ENCODE measurements at places on chromosomes 4 and X.

GRCh38 chr4:100461807-100462605 lies 55.8 kb downstream of the EMCN start:
- no peak for DNase-seq

GRCh38 chr4:124804584-124804983 lies 92.1 kb upstream of the ANKRD50 start:
- DNase-seq = no peak

DNA sequence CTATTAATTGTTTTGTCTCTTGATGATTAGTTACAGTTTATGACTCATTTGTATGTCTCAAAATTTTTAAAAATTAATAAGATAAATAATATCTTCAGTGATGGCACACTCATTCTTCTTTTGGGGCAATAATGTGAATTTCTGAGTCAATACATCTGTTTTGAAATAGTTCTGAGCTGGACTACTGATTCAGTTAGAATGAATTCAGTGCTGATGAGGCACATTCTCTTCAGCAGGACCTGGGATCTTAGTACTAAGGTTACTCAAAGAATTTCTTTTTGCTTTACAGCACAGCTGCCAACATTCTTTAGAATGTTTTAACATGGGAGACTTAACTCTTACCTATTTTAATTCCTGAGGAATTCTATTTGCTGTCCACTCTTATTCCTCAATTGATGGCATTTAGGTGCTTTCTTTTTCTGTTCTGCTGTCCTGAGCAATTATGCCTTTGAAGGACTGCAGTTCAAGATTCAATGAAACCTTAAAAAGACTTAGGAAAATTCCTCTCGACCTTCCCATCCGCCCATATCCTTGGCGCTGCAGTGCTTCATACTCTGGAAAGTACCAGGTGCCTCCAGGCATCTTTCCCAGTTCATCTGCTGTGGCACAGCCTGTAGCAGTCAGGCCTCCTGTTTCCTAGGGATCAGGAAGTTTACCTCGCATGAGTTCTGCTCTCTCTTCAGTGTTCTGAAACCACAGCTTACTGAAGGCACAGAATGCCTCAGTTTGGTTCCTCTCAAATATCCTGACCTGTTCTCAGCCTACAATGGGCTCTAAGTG lies 213.7 kb downstream of the FSTL5 start:
- no peak for DNase-seq

DNA sequence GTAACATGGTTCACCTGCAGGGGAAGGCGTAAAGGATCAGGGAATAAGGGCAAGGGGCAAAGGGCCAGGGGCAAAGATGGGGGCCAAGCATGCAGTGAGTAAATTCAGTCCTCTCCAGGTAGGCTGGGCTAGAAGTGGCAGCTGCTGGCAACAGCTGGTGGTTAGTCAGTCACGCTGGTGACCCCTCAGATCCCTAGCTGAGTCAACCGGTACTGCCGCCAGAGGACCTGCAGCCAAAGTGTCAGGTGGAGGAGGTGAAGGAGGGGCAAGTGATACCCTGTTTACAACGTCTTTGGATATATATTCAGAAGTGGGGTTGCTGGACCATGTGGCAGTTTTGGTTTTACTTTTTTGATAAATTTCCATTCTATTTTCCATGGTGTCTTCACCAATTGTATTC lies 24.6 kb upstream of the NAP1L2 start:
- no peak for DNase-seq

GRCh38 chr4:1488357-1488756 lies 82.1 kb upstream of the NKX1-1 start:
- DNase-seq = no peak

DNA sequence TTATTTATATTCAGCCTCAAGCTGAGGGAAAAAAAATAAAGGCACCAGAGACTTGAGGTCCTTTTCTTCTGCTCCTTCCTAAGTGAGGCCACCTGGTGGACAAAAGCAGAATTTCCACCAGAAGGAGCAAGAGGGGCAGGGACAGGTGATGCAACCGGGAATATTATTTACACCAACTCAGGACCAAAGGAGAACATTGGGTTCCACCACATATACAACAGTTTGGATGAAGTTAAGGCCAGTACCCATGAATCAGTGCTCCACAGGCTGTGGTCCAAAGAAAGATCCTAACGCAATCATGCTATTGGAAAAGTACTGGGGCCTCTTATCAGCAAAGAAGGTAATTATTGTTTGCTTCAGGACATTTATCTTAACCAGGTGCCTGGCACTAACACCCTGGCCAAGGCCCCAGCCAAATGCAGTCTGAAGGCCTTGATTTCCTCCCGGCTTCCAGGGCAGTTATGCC lies 57.4 kb downstream of the TSC22D3 start:
- DNase-seq = peak; percentile 70

DNA sequence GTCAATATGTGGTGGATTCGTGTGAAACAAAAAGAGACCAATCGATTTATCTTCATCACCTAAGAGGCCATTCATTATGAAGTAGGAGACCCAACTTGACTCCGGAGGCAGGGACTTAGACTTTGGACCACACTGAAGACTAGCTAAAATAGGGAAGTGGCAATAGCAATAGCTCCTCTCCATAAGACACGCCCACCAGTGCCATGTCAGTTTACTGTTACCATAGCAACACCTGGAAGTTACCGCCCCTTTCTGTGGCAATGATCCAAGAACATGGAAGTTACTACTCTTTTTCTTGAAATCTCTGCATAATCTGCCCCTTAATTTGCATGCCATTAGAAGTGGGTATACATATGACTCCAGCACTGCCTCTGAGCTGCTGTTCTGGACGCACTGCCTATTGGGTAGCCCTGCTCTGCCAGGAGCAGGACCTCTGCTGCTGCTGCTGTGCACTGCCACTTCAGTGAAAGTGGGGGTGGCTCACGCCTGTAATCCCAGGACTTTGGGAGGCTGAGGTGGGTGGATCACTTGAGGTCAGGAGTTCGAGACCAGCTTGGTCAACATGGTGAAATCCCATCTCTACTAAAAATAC lies 163.2 kb downstream of the PRKX start:
- DNase-seq = no peak

DNA sequence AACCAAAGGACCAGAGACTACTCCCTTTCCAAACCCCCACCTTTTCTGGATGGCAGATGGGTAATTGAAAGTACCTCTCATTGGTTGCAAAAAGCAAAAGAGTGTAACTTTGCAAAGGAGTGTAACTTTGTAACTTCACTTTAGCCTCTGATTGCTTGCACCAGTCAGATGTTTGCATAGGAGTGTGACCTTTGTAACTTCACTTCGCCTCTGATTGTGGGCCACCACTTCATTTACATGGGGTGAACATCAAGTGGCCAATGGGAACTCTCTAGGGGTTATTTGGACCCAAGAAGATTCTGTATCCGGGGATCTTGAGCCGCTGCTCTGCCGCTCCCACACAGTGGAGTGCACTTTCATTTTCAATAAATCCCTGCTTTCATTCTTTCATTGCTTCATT lies 9.9 kb upstream of the SLC25A43 start:
- DNase-seq = no peak

DNA sequence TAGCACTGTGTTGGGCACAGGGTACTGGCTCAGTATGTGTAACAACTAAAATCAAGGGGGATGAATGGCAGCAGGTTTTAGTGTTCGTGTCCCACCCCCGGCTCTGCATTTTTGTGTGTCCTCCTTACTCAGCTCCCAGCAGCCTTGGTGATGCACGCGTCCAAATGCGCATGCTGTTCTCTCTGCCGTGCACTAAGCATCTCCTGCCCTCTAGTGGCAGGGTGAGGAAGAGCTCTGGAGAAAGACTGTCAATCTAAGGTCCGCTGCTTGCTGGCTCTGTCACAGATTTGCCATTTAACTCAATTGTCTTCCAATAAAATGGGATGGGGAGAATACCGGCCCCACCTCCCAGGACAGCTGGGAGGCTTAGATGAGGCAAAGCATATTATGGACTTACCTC lies 61.4 kb downstream of the WFS1 start:
- DNase-seq = peak; percentile 28

- no peak for DNase-seq
These were observed 3.0 kb downstream of the NLGN3 start for GRCh38 chrX:71147496-71148277.

DNA sequence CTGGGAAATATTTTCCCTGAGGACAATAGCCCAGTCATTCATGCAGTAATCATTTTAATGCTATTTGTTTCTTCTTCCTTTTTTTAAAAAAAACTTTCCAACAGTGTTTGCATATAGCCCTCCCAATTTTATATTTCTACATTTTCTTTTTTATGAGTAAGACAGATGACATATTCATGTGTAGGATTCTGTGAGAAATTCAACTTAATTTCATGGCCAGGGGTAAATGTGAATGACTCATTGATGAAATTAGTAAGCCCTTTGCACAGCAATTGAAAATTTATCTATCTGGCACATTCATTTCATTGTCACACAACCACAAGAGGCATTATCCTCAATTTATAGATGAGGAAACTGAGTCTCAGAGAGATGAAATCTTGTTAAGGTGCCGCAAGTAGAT lies 13.7 kb upstream of the SMIM20 start:
- no peak for DNase-seq

DNA sequence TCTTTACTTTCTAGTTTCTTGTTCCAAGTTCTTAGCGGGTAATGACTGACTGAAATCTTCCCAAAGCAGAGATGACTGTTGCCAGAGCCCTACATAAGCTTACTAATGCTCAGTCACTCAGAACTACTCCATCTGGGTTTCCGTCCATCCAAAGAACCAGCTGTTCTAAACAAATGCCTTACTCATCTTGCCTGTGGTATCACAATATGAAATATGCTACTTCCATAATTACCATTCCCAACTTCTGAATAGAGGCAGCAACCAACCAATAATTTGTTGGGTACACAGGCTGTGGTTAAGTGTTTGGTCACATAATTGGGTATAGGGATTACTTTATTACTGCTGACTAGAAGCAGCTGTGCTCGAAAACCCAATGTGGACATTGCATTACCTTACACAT lies 930.2 kb upstream of the DIAPH2 start:
- DNase-seq = no peak

GRCh38 chr4:161583549-161583948 lies 580.3 kb downstream of the FSTL5 start:
- DNase-seq = no peak

DNA sequence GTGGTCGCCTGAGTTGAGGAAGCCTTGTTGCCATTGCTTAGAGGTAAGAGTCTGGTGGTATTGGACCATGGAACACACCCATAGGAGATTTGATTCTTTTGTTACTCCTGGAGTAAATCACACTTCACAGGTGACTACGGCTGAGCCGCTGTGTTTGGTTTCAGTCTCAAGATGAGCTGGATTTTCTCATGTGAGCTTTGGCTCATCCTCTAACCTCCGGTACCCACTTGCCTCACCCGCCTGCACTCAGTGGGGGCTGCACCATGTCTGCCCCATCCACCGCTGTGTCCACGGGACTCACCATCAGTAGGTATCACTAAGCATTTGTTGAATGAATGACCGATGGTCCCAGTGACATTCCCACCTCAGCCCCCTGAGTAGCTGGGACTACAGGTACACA lies 52.7 kb downstream of the HTT-AS start:
- DNase-seq = no peak

- no peak for DNase-seq
These were observed 47.2 kb downstream of the SYNPO2 start for GRCh38 chr4:118935819-118936218.

DNA sequence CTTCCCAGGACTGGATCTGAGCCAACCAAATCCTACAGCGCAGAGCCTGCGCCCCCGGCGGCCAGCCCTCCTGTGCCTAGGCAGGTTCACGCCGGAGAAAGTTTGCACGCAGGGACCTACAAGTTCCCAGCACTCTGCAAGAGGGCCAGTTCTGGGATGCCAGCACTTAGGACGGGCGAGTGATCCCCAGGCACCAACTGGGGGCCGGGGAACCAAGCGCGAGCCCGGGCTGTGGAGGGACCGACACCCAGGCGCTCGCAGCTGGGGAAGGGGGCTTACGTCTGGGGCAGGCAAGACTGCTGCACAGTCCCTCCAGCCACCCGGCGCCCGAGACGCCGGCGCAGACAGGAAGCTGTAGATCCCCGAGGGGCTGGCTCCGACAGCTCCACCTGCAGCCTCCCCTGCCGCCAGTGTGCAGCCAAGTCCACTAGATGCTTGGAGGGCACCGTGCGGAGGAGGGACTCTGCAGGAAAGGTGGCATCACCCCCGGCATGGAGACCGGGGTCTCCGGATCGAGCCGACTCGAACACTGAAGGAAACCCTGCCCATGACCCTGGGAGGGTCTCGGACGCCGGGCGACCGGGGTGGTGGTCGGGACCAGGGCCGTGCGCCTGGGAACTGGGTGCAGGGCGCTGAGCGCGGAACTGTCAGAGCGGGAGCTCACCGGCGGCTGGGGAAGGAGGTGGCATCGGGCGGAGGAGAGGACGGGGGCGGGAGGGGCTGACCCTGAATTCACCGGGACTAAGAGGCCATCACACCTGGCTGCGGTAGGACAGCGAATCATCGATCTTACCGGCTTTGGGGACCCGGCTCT lies 566 bp downstream of the CORIN start:
- DNase-seq = peak; percentile 65

DNA sequence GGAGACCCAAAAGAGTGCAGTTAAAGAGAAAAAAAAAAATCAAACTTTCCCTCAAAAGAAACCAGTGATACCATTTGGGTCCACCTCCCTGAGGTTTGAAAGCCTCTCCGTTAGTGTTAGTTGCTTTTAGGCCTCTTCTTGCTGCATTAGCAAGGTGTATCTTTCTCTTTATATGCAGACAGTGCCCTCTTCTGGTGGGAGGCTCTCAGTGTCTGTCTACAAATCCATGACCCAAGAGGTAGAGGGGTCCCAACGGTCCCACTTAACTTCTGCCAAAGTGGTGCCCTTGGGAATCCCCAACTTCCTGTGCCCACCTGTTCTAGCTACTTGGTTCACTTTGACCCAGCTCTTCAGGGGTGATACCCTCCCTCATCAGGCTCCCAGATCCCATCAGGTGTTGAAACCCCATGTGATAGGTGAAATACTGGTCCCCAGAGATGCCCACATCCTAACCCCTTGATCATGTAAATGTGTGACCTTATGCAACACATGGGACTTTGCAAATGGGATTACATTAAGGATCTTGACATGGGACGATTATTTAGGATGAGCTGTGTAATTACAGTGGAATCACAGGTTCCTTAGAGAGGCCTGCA lies 63.7 kb upstream of the CD99 start:
- DNase-seq = peak; percentile 73

GRCh38 chrX:30714138-30714537 lies 60.9 kb downstream of the GK start:
- no peak for DNase-seq

GRCh38 chrX:103360092-103360491 lies 3.8 kb downstream of the TCEAL9 start:
- DNase-seq = no peak

- no peak for DNase-seq
These were observed 11.2 kb downstream of the GK2 start for GRCh38 chr4:79396794-79397193.

GRCh38 chr4:110415041-110415440 lies 60.9 kb upstream of the ENPEP start:
- no peak for DNase-seq

DNA sequence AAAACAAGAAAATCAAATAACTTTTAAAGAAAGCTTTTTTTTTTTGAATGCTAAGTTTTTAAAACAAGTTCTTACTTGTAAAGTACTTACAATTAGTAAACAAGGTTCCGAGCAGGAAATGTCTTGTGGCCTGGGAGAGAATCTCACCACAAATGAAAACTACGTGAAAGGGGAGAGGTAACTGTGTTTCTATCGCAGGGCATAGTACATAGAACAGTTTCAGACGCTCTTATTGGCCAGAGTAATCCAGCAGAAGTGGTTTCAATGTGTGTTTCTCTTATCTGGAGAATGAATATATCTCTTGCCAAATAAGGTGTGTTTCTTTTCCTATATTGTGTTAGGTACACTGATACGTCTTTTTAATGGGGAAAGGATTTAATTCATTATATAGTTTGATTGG lies at the start of gene PLAC8:
PLAC8 (minus strand) TSS at position 154 of the 400 bp plus-strand sequence. CDS start 6,808 bp downstream, outside the sequence.
- DNase-seq = peak; percentile 26

GRCh38 chr4:69493515-69493914 lies 2.2 kb downstream of the UGT2B4 start:
- no peak for DNase-seq
